Stimulated activated naive CD8-positive, alpha-beta T cell treated with anti-CD3 and anti-CD28 coated beads, Interleukin-15, amount 100 ng/mL, for 72 hours (primary cell): ENCODE measurements at places on chromosomes 16 and 17.

DNA sequence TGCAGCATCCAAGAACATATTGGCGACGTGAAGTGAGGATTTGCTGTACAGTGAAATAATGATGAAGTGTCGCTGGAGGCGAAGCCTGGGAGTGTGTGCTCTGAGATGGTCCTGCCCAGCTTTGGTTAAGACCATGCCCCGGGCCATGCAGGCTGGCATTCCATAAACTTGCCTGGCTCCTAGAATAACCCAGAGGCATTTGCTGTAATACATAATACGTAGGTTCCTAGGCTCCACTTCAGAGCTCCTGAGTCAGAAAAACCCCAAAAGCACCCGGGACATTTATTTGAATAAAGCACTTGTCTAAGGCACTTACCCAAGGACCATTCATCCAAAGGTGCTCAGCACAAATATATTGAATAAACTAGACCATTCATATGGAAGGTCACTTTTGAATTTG is 279.3 kb downstream of the ABCC12 start:
- no peak for DNase-seq

GRCh38 chr17:69773081-69773480 is 301.9 kb upstream of the KCNJ16 start:
- DNase-seq: no peak

- no peak for DNase-seq
These were observed 85.5 kb upstream of the RPL38 start for GRCh38 chr17:74117999-74118421.

DNA sequence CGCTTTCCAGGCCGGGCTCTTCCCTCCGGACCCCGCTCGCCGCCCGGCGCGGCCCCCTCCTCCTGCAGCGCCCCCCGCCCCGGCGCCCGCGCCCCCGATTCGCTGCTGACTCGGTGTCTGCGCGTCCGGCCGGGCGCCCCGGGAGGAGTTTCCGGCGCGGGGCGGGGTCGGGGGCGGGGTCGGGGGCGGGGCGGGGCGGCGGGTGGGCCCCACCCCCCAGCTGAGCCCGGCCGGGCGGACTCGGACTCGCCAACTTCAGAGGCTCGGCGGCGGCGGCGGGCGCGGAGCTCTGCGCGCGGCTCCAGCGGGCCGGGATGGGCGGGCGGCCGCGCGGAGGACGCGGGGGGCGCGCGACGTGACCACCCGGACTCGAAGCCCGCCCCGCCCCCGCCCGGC is at the start of gene METRNL:
METRNL (plus strand) TSS at position 258 of the 396 bp plus-strand sequence. CDS start 207 bp downstream, outside the sequence.
- peak; percentile 78 for DNase-seq

DNA sequence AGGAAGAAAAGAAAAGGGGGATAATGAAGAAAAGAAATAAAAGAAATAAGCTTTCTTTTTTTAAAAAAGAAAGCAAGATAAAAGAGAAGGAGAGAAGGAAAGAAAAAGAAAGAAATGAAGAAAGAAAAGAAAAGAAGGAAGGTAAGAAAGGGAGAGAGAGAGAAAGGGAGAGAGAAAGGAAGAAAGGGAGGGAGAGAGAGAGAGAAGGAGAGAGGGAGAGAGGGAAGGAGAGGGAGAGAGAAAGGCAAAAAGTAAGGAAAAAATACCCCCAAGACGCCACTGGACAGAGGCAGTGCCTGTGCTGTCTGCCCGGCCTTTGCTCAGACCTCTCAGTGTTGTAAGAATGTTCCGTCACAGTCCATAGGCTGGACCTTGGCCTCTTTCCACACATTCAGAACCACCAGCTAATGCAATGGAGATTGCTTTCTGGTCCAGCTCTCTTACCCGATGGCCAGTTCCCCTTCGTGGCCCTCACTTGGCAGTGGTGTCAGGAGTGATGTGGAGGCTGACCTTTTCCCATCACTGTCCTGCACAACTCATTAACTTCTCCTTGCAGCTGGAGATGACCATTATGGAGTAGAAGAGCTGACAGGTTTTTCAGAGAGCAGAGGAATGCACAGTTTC is 14.3 kb upstream of the HNF1B start:
- DNase-seq: no peak

GRCh38 chr17:12730931-12731521 is 58.3 kb upstream of the ARHGAP44 start:
- DNase-seq: no peak

DNA sequence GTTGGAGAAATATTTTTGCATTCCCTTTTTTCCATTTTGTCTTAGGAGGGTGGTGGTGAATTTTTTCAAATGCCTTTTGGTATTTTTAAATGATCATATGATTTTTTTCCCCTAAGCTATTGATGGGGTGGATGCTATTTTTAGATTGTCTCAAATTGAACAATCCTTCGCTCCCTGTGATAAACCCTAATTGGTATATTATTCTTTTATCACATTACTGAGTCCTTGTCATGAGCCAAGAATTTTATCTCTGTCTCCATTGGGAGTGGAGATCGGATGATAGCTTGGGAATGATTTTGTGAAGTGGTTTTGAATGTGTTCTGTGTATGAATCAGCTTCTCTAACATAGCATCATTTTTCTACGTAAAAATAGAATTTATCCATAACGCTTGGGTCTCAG is 15.4 kb downstream of the NECAB2 start:
- DNase-seq: no peak

DNA sequence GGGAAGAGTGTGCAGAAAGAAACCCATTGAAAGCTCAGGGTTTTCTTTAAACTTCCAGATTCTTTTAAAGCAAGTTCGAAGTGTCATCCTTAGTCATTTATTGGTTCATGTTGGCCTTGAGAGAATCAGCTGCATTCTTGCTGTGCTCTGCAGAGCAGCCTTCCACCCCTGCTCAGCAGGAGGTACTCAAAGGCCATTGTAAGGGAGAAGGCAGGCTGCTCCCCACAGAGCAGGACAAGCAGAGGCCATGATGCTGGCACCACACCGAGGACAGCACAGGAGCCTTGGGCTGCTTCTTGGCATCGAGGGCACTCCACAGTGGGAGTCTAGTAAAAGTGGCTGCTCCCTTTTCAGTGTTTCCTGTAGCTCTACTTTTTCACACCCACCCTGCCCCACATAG is 29.6 kb downstream of the NMT1 start:
- no peak for DNase-seq

- no peak for DNase-seq
These were observed 44.7 kb upstream of the SOX9 start for GRCh38 chr17:72075995-72076677.

DNA sequence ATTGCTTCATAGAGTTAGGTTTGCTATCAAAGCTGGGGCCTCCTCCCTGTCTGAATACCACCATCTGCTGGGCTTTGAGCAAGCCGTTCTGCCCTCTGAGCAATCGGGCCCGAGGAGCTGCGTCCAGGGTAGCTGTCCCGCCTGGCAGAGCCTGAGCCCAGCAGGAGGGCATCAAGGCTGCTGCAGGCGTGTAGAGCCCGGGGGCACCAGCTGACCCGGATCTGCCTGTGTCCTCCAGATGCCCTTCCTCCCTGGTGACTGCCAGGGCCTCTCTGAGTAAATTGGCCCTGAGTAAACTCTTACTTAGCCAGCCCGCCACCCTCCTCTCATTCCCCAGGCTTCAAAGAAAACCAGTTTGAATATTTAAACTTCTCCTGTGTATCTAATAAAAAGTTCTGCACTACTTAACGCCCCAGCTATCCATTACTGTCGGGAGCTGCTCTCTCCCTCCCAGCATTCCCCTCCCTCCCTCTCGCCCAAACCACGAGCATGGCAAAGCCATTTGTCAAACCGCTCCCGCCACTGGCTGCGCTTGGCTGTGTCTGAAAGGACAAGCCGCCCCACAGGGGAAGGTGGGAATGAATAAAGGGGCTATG is 16.4 kb downstream of the CDK5RAP3 start:
- DNase-seq: no peak

- no peak for DNase-seq
These were observed 10.7 kb downstream of the PRR29 start for GRCh38 chr17:64008830-64009229.

DNA sequence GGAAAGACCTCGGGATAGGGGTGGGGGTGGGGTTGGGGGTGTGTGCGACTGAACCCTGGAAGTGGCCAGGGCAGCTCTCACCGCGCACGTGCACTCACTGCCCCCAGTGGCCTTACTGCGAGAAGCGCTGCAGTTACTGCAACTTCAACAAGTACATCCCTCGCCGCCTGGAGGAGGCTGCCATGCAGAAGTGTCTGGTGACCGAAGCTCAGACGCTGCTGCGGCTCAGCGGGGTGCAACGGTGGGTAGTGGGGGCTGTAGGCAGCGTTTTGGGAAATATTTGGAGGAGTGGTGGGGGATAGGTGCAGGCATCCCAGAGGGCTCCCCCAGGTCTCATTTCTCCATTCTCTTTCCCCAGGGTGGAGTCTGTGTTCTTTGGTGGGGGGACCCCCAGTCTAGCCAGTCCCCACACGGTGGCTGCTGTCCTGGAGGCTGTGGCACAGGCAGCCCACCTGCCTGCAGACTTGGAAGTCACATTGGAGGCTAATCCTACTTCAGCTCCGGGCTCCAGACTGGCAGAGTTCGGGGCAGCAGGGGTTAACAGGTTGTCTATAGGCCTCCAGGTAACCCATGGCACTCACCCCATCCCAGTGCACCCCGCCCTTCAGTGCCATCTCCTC is 972 bp downstream of the RSAD1 start:
- peak; percentile 68 for DNase-seq

DNA sequence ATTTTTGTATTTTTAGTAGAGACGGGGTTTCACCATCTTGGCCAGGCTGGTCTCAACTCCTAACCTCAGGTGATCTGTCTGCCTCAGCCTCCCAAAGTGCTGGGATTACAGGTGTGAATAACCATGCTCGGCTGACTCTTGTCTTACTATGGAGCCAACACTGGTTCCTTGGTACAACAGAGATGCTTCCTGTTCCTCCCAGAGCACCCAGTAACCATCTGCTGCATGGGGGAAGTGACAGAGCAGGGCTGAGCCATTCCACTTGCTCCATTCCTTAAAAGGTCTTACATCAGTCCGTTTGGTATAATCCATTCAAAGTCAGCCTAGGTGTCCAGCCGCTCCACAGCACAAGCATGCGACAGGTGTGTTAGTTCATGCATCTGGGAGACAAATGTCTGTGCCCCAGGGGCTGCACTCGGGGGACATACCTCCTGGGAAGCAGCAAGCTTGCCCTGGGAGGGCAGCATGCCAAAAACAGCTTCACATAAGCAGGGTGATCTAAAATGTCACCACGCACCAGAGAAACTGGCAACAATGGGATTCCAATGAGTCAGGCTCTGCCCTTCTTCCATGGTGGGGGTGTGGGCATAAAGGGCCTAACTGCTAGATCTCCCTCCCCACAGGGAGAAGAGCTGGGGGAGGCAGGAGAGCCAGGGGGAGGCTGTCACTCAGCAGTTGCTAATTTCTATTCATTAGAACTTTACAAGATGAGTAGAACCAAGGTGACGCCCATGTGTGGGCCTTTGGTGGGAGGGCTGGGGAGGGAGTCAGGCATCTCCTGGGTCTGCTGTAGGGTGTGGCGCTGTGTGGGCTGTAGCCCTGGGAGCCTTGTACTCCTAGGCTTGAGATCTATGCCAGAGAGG is 35.5 kb downstream of the PIPOX start:
- DNase-seq: no peak

GRCh38 chr17:42683407-42684034 is 1.2 kb downstream of the CNTNAP1 start:
- DNase-seq: no peak

GRCh38 chr16:84544031-84544773 is 39.7 kb upstream of the MEAK7 start:
- DNase-seq: no peak

GRCh38 chr17:55666806-55667205 is 55.9 kb downstream of the TMEM100 start:
- DNase-seq: no peak

DNA sequence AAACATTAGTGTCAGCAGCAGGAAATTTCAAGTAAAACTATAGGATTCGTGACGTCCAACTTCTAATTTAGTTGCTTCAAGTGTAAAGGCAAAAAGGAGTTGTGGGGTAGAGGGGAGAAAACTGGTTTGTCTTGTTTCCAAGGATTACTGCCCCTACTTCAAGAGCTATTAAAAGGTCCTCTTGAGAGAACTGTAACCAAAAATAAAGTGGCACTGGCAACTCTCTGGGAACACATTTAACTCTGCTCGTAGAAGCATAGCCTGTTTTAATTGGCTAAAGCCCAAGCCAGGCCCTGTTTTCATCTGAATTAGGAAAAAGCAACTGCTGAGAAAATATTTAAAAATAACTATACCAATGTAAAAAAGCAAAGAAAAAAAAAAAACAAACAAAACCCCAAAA is 51.8 kb upstream of the AKAP1 start:
- no peak for DNase-seq

DNA sequence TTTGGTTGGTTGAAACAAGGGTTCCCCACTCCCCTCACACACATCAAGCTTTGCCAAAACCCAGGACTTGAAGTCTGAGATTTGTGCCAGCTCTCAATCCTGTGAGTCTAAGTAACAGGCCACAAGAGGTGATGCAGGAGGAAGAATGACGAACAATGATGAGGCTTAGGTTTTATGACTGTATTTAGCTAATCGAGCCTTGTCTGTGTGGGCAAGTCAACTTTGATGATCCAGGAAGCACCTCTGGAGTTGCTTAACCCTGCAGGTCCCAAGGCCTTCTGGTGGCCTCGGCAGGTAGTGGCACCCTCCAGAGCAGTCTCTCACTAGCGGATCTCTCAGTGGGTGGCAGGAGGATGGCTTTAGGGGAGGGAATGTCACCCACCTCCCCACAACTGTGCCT is 28.7 kb downstream of the CDK5RAP3 start:
- no peak for DNase-seq

- DNase-seq: no peak
These were observed 28.1 kb upstream of the PECAM1 start for GRCh38 chr17:64418506-64419339.

DNA sequence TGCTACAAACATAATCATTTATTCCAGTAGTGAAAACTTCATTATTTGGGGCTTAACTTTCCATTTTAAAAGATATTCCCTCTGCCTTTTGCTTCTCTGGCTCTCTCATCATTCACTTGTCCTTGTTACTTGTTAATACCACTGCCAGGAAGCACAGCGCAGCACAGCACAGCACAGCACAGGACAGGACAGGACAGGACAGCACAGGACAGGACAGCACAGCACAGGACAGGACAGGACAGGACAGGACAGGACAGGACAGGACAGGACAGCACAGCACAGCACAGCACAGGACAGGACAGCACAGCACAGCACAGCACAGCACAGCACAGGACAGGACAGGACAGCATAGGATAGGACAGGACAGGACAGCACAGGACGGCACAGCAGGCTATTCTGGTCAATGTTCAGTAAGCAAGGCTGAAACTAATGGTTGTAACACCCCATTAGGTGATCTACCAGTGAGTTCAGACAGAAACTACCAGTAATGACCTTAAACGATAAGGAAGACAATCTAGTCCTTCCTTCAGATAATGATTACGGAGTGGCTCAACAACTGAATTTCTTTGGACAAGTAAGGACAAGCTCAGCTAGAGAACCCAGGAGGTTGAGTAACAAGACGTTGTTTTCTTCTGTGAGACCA is 31.9 kb downstream of the COG1 start:
- no peak for DNase-seq

DNA sequence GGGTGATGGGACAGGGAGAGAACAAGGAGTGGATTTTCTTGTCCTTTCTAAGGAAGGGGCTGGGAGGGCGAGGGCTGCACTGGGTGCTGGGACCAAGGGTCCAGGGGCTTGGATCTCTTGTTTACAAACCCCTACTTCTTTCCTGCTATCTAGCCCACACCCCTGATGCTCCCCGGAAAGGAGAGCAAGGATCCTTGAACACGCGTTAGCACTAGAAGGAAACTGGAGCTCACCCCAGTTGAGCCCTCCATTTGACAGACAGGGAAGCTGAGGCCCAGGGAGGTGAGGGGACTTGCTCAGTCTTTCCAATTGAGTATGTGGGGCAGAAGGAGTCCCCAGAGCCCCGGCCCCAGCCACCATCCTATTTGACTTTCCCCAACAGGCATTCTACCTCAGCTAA is 4.6 kb upstream of the ITGAE start:
- DNase-seq: no peak
